HFFc6 (cell line): ENCODE measurements at places on chromosomes 6 and 20. TPM values are rescaled to one million over a fixed set of nuclear protein-coding genes. Genes with fewer than 3 reads are reported as not detected.
A peak's percentile ranks its signal among the peaks of the same experiment; 100 is the strongest.

Gene ESF1
- total RNA-seq: 11.3 to 14.8 TPM (median 12.9 TPM) in 3 replicates

Gene GABRR1
- not detected in 3 replicates for total RNA-seq

Gene BTN3A1
- total RNA-seq: 9.5 to 12.4 TPM (median 10.3 TPM) in 3 replicates

Gene MAPK13
- total RNA-seq: 6.9 to 12.4 TPM (median 11.4 TPM) in 3 replicates

Gene ENPP3
- not detected in 3 replicates for total RNA-seq

DNA sequence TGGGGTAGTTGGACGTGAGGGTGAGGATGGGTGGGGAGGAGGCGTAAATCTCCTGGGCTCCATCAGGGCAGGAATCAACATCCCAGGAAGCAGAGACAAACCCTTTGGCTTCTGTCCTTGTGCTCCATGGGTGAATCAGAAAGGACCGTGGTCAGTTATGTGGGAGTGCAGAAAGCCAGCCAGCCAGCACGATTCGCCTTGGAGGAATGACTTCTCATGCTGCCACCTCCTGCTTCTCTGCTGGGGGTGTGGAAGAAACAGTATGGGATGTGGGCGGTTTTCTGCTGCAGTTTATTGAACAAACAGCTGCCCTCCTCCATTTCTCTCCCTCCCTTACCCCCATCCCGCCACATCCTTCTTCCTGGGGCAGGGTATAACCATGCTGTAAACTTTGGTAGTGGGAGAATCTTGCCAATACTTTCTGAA lies 214.5 kb downstream of the SOX4 start:
- peak; percentile 42 for DNase-seq

- DNase-seq: no peak
These were observed 94.7 kb upstream of the PLCB4 start for GRCh38 chr20:8974009-8974708.

GRCh38 chr6:154953644-154954043 lies 41.5 kb upstream of the TIAM2 start:
- no peak for DNase-seq

GRCh38 chr6:84681693-84682326 lies 82.6 kb downstream of the TBX18 start:
- no peak for DNase-seq

- no peak for DNase-seq
These were observed 57.4 kb upstream of the EDN3 start for GRCh38 chr20:59242714-59243626.

DNA sequence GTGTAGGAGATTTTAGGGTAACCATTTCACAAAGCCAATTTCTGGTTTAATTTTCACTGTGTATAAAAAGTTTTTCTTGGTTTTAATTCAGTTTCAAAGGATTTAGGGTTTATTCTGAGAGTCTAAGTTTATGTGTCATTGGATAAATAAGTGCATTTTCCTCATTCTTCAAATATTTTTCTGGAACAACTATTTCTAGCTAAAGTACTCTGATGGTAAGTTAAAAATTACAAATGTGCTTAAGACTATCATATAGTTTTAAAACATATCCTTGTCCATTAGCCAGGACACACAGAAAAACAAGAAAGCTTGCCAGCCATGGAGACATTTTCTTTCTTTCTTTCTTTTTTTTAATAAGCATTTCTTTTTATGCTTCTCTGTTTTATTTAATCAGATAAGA lies 333.0 kb downstream of the RFPL4B start:
- no peak for DNase-seq

DNA sequence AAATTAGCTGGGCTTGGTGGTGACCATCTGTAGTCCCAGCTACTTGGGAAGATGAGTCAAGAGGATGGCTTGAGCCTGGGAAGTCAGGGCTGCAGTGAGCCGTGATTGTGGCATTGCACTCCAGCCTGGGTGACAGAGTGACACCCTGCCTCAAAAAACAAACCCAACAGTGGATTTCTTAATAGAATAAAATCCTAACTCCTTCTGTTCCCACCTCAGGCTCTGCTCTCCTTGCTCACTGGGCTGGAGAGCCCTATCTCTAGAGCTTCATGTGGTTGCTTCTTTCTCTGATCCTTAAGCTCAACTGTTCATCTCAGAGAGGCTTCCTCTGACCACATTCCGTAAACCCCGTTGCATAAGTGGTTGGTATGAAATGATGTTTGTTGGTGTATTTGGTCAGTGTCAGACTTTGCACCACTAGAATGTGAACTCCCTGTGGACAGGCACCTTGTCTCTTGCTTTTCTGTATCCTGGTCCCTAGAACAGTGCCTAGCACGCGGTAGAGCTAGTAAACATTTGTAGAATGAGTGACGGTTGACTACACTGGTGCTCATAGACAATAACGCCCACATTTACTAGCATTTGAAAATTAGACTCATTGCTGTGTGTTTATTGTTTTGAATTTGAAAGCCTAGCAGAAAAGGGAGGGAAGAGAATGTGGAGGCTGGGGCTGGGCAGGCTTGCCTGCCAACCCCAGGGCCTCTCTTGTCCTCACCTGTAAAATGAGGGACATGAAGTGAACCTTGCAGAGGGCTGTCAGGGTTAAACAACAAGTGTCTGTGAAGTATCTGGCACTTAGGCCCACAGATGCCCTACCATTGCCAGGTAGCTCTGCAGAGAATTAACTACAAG lies 4.2 kb downstream of the MAPRE1 start:
- DNase-seq: no peak

GRCh38 chr6:157144859-157145568 lies 178.3 kb downstream of the TMEM242 start:
- DNase-seq: no peak

GRCh38 chr6:52422156-52422555 lies 2.0 kb downstream of the EFHC1 start:
- no peak for DNase-seq

- peak; percentile 25 for DNase-seq
These were observed 25.0 kb upstream of the SSR1 start for GRCh38 chr6:7338031-7338430.

- no peak for DNase-seq
These were observed 608.9 kb downstream of the PRKN start for GRCh38 chr6:162118706-162119105.

- no peak for DNase-seq
These were observed 27.9 kb upstream of the EZR start for GRCh38 chr6:158847012-158847529.

GRCh38 chr20:38730167-38730988 lies 6.1 kb downstream of the SLC32A1 start:
- DNase-seq: no peak
